Non-pigmented ciliary epithelial cell (primary cell): ENCODE measurements at places on chromosomes 7 and 10.

- no peak for DNase-seq
Measured at GRCh38 chr10:70698211-70698610, 25.9 kb downstream of the ADAMTS14 start.

DNA sequence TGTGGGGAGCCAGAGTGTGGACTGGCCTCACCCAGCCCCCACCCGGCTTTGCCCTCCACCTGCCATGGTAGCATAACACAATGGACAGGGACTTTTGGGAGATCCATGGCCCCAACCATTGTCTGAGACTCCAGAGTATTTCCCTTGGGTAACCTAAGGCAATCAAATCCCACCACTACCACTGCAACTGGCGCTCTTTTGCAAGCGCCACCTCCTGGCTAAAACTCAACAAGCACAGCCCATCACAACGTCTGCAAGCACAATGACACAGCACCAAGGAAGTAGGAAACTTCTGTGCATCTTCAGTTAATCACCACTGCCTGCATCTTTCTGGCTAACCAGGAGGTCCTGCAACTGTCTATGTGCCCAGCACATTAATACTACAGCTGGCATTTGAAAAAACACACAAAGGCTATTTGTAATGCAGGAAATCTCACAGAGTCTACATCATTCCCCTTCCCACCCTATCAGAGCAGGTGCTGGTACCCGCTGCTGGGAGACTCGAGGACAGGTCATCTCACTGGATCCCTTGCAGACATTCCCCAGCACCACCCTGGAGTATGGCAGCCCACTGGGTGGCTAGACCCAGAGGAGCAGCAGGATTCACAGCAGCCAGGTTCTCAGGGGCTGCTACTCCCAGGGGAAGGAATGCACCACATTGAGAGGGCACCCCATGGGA is 27.7 kb downstream of the ANKRD26 start:
- DNase-seq, result no peak

GRCh38 chr10:69696073-69696731 is 66.2 kb downstream of the FAM241B start:
- peak; percentile 70 for DNase-seq

- no peak for DNase-seq
Measured at GRCh38 chr7:48627164-48627563, 297.2 kb upstream of the CDC14C start.

DNA sequence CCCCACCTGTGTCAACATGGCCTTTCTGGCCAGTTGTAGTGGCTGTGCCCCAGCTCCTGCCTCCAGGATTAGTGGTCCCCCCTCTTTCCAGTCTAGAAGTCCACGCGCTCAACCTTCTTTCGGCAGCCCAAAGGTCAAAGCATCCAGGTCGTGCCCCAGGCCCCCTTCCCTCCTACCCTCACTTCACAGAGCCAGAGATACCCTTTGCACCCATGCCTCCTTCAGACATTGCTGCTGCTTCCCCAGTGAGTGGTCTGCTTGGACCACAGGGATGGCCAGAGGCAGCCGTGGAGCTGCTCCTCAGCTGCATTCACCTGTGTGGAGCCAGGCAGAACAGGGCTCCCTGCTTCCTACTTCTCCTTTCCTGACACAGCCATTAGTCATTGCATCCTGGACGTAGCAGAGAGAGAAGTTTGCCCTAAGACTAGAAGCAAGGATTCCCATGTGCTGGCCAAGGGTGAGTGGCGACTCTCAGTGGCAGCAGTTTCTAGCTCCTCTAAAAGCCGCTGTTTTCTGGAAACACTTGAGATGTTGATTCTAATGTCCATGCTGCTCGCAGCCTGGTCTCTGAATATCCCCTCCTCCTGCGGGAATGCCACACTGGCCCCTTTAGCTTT is 243.1 kb upstream of the SHH start:
- no peak for DNase-seq

GRCh38 chr10:79077488-79078173 is 8.9 kb downstream of the ZMIZ1 start:
- DNase-seq, result no peak

GRCh38 chr10:91796331-91797047 is 1.7 kb upstream of the TNKS2 start:
- DNase-seq, result no peak

GRCh38 chr7:74252893-74253292 is 1.3 kb downstream of the RFC2 start:
- DNase-seq, result no peak

GRCh38 chr7:11104578-11104977 is 130.9 kb downstream of the PHF14 start:
- no peak for DNase-seq

GRCh38 chr10:132138596-132138995 is 48.2 kb upstream of the DPYSL4 start:
- no peak for DNase-seq

DNA sequence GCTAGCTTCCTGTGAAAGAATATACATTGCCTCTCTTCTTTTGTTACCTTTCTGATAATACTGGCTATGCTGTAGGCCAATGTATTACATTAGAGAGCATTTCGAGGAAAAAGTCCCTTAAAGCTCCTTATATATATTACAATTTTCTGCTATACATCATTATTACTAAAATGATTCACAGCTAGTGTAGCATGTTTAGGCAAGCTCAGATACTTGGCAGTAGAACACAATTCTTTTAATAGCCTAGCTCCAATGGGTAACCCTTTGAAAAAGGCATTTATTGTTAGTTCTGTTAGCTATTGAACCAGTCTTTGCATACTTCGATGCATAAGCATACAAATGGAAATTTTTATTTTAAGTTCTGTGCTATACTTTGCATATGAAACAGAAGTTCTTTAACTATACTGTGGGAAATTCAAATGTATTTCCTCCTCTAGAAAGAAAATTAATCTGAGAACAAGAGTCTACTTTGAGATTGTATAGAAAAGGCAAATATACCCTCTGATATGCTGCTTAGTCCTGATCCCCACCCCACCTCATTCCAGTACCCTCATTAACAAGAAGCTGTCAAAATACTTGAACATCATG is 55.6 kb upstream of the SKAP2 start:
- DNase-seq, result no peak

DNA sequence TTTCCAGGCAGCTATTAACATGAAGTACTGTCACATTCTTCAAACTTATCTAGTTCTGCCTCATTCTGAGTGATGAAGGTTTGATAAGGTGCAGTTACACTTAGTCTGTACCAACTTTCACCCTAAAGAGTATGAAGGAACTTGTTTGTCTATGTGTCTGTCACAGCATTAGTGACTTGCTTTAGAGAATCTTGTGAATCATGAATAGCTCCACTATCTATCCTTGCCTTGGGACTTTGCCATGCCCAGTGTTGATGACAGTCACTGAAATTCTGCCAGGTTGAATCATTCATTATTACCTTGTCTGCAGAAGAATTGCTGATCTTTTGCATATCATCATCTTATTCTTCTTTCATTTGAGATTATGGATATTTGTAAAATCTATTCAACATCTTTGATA is 50.9 kb upstream of the A1CF start:
- DNase-seq, result no peak

- no peak for DNase-seq
Measured at GRCh38 chr7:76364198-76364584, 5.4 kb upstream of the YWHAG start.

DNA sequence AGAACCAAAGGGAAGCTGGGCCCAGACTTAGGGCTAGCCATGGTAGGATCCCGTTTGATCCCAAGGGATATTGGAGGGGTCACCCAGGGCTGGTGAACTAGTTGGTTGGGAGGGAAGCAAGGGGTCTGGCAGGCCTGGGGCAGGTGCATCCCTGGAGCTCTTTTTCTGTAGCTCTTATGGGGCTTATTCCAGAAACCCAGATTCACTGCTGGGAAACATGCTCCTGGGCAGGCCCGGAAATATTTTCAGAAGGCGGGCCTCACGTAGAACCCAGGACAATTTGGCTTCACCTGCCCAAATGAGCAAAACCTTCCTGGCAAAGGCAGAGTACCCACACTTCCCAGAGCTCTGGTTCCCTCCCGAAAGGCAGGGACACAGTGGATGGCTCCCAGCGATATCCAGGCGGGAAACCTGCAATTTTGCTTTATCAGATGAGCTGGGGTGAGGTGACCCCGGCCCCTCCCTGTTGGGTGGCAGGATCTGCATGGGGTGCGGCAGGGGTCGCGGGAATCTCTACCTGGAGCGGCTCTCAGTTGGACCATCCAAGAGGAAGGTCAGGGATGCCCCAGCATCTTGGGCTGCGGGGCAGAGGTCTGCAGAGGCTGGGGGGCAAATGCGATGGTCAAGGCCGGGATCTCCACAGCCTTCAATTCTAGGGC is 533.9 kb downstream of the TCERG1L start:
- DNase-seq, result no peak
